ENCODE measurements at places on chromosomes 2 and 18.

DNA sequence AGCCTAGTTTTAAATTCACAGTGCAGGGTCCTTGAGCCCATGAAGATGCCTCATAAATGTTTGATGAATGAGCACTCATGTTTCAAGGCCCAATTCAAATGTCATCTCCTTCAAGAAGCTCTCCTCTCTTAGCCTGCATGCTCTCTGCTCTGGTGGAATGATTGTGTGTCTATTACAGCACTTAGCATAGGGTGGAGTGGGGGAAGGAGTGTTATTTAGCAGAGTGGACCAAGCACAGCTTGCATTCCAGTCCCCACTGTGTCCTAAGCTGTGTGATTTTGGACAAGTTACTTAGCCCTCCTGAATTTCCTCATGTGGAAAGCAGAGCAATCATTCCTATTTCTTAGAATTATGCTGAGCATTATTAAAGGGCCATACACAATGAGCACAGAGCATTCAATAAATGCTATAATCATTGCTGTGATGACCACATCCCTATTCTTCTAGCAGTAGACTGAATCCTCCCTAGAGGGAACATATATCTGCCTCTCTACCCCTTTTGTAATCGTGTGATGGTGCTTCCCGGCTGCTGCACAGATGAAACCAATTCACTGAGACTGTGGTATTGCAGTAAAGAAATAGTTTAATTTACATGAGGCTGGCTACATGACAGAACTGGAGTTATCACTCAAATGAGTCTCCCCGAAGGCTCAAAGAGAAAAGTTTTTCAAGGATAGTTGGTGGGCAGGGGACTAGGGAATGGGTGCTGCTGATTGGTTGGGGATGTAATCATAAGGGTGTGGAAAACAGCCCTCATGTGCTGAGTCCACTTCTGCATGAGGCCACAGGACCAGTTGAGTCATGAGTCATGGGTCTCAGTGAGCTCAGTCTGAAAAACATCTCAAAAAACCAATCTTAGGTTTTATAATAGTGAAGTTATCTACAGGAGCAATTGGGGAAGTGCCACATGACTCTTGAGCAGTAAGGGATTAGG is 173.4 kb upstream of the NDUFV2 start:
- no peak for DNase-seq

DNA sequence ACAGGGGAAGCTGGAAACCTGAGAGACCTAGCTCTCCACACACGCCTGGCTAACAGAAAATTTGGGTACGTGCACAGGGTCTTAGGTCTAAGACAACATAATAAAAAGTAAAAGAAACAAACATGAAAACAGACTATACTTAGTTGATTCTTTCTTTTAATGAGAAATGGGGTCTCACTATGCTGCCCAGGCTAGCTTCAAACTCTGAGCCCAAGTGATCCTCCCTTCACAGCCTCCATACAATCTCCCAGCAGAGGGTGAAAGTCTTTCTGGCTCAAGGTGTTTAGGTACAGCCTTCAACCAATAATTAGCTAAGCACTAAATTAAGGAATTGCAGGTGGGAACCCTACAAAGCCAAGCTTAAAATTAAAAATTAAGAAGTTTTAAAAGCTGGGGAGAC is 116.2 kb downstream of the MEMO1 start:
- no peak for DNase-seq

GRCh38 chr18:71431689-71432088 is 1112.5 kb downstream of the CBLN2 start:
- no peak for DNase-seq

DNA sequence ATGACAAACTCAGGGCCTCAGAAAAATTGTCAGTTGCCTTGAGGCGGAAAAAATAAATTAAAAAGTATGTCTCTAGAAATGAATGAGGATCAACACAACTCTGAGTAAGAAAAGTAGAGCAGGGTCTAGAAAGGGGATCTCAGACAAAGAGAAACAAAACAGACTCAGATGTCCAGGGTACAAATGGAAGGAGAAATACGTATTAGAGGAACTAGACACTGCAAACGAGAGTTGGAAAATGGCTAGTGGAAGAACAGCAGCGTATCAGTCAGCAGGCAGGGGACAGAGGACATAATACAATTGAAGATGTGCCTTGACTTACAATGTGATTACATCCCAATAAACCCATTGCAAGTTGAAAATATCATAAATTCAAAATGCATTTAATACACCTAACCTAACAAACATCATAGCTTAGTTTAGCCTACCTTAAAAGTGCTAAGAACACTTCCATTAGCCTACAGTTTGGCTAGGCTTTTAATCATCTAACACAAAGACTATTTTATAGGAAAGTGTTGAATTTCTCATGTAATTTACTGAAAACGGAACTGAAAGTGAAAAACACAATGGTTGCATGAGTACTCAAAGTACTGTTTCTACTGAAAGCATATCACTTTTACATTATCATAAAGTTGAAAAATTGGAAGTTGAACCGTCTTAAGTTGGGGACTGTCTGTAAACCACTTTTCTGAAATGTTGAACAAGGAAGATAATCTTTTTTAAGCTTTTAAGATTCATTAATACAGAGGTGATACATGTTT is 182.8 kb downstream of the NBAS start:
- no peak for DNase-seq

DNA sequence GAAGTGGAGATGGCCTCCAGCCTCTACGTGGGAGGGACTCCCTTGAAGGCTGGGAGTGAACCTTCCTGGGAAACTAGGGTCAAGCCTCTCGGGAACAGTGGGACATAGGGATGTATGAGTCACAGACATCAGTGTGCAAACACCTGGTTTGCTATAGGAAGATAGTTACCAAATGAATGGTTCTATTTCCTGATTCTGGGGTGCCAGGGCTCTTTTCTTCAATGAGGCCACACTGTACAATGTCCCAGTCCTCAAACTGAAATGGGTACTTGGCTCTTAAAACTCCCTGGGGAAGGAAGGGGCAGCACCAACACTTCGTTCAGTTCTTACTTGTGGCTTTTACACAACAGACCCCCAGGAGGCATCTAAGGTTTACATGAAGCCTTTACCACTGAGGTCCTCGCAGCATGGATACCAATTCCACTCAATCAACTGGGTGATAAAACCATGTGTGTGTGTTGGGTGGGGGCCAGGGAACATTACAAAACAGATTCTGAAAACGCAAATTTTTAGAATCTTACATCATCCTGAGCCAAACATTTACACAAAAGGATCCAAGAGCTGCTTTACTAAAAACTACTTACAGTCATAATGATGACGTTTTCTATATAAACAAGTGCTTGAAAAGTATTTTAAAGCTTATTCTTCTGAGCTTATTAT is 10.4 kb downstream of the ERFE start:
- peak; percentile 97 for DNase-seq

- no peak for DNase-seq
These were observed 25.5 kb downstream of the B4GALT6 start for GRCh38 chr18:31658670-31659575.

- DNase-seq, result peak; percentile 89
These were observed 59.4 kb downstream of the CERS6 start for GRCh38 chr2:168515502-168515901.

- peak; percentile 32 for DNase-seq
These were observed 25.4 kb downstream of the WDR75 start for GRCh38 chr2:189466656-189467055.

- DNase-seq, result no peak
These were observed 151.4 kb upstream of the XPO1 start for GRCh38 chr2:61689568-61689967.

GRCh38 chr2:195636890-195637289 is 20.1 kb upstream of the SLC39A10 start:
- DNase-seq, result no peak

DNA sequence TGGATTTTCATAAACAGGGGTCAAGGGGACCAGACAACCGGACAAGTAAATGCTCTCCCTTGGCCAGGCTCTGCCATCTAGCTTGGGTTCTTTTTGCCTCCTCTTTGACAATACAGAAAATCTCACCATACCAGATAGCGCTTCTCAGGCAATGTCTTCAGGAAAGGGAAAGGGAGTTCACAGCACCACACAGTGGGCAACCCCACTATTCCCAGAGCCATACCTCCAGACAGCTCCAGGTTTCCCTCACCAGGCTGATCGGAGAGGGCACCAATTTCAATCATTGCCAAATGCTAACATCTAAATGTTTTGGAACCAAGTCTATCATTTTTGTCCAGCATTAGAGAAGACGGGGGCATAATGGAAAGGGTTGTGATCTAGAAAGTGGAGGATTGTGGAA is 28.1 kb downstream of the CCDC68 start:
- DNase-seq, result no peak

DNA sequence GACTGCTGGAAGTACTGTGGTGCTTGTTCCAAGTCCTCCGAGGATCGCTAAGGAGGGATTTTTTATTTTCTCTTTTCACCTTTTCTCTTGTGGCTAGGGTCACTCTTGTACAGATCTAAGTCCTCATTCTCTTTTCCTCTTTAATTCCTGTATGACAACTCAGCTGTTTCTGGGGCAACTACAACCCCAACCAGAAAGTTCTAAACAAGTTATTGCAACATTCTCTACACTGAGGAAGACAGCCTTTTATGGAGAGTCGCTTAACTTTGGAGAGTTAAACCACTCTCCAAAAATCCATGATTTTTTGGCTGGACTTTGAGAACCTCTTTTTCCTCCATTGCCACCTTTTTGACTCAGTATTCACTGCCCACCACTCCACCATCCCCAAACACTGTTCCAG is 74.0 kb upstream of the SESTD1 start:
- DNase-seq, result peak; percentile 15

DNA sequence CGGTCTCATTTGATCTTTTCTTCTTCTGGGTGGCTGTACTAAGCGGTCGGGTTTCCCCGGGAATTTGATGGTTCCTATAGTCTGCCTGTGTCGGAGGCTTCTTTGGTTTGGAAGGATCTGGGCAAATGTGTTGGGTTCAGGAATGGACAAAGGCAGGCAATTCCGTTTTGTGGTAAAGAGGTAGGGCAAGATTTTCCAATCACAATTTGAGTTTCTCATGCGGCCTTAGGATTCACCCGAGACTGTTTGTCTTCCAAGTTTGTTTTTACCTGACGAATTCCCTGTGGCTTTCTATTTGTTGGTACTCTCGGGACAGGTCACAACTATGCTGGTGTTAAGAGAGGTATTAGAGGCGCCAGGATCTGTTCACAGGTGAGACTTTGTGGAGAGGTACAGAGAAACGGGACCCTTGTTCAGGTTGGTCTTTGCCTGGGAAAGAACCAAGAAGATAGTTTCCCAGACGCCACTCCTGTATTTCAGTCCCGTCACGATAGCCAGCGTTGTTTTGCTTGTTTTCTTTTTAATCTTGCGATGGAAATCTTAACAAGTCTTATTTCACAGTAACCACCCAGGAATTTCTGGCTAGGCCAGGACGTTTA is 3.0 kb downstream of the SP5 start:
- DNase-seq, result no peak

DNA sequence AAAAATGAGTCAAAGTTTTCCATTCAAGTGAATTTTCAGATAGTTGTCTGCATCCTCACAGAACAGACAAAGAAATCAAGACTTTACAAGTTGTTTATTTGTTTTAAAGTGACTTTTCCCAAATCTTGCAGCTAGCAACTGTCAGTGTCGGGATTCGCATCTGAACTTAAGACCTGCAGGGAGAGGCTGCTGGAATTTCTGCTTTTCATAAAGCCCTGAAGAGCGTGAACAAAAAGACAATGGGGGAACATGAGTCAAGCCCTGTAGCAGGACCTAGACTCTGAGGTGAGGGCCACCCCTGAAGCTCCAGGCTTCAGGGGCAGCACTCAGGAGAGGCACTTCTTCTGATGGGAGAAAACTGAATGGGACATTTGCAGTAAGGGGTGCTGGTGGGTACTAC is 108.2 kb upstream of the CTAGE1 start:
- DNase-seq, result no peak

GRCh38 chr18:58095222-58095621 is 51.2 kb downstream of the NEDD4L start:
- no peak for DNase-seq

- DNase-seq, result no peak
These were observed 6.3 kb downstream of the OSR1 start for GRCh38 chr2:19351899-19352697.

DNA sequence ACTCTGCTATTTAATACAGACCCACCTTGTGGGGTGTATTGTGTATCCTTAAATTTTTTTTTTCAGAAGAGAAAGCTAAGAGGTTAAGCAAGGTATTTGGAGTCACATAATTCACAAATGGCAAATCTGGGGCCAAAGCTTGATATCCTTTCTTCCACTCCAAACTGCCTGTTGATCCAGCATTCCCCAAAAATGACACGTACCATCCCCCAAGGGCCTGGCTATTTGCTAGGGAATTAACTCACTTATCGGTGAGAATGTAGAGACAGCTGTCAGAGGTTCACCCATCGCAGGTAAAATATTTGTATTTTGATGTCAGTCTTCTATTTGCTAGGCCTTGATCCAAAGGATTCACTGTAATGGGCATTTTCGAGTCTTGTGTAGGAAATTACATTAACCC is 103.6 kb upstream of the FZD7 start:
- no peak for DNase-seq

- DNase-seq, result peak; percentile 92
These were observed 52.5 kb downstream of the SETBP1 start for GRCh38 chr18:44733069-44733753.

GRCh38 chr2:130319536-130319935 is 23.2 kb upstream of the IMP4 start:
- DNase-seq, result no peak

DNA sequence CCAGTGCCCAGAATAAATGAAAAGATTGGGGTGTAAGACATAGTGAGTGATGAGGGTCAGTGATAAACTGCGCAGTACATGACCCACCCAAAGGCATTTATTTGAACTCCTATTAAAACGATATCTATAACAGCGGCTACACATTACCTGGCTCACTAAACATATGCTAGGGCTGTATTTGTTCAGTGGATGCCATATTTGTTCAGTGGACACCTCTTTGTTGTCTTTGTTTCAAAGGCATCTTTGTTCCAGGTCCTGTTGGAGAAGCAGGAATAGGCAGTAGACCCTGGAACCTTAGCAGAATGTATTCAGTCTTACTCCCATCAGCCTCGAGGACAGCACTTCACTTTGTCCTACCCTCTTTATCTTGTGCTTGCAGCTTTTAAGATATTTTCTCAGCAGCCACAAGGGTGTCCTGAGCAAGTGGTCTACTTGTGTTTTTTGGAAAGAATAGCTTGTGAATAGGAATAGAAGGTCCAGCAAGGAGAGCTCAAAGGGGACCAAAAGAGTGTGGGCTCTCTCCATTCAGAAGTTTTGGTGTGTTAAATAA is 650.8 kb upstream of the FANCL start:
- no peak for DNase-seq

- peak; percentile 93 for DNase-seq
These were observed 24.4 kb downstream of the GRHL1 start for GRCh38 chr2:9975805-9976447.

GRCh38 chr2:166357068-166357949 is 18.4 kb downstream of the SCN9A start:
- DNase-seq, result no peak

- no peak for DNase-seq
These were observed 751 bp downstream of the IL18R1 start for GRCh38 chr2:102356381-102356712.

DNA sequence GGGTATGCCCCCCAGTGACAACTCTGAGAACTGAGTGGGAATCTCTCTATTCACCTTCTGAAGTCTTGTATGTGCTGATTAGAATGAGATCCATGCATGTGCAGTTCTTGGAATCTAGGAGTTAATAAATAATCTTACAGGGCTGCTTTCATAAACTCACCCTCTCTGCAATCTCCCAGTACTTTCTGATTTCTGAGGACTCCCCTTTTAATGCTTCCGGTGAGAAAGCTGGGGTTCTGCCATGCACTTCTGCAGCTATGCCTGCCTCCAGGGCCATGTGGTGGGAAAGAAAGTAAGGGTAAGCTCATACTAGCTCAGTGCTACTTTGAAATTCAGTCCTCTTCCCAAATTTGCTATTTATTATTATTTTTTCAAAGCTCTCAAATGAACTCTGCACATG is 432.9 kb downstream of the MTX2 start:
- no peak for DNase-seq

All from fibroblast of skin of scalp (primary cell).